ENCODE measurements at places on chromosomes 7 and 10.
A peak's percentile ranks its signal among the peaks of the same experiment; 100 is the strongest.

DNA sequence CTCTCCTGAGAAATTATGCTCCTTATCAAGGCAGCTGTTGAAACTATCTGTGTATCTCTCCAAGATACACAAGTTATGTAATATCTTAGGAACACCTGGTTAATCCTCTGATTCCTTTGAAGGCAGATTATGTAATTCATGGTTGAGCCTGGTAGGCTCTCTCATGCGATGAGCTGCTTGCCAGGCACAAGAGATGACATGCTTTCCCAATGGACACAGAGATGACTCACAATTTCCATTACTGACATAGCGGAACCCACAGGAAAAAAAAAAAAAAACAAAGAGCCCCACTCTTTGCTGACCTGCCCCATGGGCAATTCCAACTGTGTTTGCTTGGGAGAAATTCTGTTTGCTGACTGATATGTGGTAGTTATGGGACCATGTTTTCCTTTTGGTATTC is 736.4 kb upstream of the PHF14 start:
- DNase-seq: no peak

GRCh38 chr7:77460057-77460486 is 43.9 kb upstream of the GSAP start:
- DNase-seq: no peak

DNA sequence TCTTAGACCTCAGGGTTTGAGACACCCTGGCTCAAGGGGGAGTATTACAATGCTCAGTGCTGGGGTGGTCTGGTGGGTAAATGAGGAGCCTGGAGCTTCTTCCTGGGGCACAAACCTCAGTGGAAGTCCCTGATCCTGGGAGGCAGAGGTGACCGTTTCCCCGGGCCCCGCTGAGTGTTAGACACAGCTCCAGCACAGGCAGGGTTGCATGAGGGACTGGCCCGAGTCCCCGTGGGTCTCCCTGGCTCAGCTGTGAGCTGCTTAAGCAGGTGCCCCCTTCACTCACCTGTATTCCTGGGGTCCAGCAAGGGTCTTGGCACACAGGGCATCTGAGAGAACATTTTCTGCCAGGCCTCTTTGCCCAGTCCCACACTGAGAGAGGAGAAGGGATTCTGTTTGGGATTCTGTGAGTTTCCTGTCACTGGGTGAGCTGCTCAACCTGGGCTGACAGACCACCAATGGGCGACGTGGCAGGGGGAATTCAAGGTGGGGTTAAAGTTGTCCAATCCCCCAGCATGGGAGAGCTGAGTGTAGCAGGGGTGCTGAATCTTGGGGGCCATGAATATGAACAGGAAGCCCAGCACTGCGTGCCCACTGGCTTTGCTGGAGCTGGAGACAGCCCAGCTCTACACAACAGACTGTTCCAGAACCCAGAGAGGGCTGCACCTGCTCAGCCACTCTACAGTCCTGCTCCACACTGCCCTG is 29.9 kb downstream of the DDIT4 start:
- no peak for DNase-seq

DNA sequence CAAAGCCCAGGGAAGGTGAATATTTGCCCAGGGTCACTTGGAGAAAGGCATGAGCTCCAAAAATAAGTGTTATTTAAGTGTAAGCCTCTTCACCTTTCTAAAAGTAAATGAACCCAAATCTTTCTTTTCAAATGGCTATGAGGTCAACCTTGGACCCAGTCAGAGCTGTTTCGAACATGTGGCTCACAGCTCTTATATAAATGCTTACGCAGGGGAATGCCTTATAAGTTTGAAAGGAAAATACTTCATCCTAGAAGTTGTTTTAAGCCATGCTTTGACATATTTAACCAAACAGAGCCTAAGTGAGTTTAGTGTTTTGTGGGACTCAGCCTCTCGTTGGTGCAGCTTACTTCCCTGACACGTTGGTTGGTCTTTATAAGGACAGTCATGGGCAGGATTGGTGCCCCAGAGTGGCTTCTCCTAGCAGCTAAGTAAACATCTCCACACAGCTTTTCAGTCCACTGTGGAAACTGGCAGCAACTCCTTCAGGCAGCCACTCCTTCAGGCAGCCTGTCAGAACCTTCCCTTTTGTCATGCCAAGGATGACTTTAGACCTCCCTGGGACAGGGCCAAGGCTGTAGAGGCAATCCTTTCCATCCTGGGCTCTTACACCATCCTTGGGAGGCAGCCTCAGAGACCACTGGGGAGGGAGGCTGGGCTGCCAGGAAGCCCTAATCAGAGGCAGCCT is 43.6 kb downstream of the MINDY4 start:
- DNase-seq: no peak

- DNase-seq: no peak
Observed at GRCh38 chr7:15915686-15916293, 229.3 kb upstream of the MEOX2 start.

DNA sequence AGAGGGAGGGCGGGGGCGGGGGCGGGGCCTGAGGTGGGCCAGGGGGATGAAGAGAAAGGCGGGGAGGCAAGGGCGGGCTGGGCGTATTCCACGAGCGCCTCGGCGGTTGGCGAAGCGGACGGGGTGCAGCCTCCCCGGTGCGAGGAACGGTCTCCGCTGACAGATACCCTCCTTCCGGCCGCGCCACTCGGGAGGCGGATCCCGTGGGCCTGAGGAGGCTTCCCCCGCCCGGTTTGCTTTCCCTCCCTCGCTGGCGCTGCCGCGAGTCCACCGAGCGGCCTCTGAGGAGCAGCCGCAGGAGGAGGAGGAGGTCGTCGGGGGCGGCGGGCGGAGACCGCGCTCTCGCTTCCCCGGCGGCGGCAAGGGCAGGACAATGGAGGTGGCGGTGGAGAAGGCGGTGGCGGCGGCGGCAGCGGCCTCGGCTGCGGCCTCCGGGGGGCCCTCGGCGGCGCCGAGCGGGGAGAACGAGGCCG is at the start of gene TRIM24:
Gene TRIM24 (plus strand): TSS at position 84 of the 473 bp plus-strand sequence. CDS start 290 bp downstream, at position 374.
- DNase-seq: no peak

GRCh38 chr7:47046949-47047348 is 535.0 kb downstream of the TNS3 start:
- no peak for DNase-seq

GRCh38 chr10:35882422-35883150 is 240.5 kb upstream of the FZD8 start:
- DNase-seq: no peak

DNA sequence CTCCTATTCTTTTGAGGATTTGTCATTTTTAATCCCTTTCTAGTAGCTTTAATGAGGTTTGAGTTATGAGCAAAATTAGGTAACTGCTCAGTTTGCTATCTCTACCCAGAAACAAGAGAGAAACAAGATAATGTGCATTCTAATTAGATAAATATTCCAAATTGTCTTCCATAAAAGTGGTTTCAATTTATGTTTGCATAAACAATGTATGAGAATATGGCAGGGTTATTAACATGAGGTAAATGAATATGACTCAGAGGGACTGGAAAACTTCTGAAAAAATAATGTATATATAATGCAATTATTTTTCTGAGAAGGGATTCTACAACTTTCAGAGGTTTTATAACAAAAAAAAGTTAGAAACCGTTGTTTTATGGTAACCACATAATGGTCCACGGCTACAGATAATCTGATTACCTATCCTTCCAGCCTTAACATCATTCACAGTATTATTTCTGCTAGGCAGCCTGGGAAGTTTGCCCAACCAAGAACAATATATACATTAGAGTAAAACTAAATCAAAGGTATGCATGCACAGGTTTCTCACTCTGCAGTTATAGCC is 101.2 kb downstream of the CRPPA start:
- no peak for DNase-seq

DNA sequence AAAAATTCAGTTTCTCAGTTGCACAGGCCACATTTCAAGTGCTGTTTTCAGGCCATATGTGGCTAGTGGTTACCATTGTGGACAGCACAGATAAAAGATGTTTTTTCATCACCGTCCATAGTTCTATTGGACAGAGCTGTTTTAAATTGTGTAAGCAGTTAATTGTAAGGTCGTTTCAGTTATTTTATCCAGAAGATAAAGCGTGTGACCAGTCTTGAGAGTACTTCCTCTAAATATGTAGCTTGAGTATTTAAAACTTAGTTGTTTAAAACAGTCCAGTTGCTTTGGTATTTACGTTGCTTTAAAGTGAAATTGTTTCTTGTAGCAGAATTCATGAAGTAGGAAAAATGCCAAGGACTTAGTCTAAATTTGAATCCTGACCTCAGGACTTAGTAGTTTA is 66.9 kb downstream of the ZNRF2 start:
- DNase-seq: no peak

DNA sequence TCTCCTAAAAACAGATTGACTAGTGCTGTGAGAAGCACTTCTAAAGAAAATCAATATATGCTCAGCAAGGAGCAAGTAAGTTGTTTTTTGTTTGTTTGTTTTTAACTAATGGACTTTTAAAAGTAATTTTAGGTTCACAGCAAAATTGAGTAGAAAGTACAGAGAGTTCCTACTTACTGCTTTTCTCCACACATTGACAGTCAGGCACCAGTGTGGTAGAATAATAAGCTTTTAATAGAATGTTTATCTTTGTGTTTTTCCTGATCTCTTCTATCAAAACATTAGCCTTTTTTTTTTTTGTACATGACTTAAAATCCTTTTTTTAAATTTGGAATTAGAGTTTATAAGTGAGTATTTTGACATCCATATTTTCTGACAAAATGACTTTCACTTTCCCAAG is 28.0 kb downstream of the MINPP1 start:
- no peak for DNase-seq

GRCh38 chr10:35578618-35578956 is 26.6 kb upstream of the GJD4 start:
- DNase-seq: no peak

DNA sequence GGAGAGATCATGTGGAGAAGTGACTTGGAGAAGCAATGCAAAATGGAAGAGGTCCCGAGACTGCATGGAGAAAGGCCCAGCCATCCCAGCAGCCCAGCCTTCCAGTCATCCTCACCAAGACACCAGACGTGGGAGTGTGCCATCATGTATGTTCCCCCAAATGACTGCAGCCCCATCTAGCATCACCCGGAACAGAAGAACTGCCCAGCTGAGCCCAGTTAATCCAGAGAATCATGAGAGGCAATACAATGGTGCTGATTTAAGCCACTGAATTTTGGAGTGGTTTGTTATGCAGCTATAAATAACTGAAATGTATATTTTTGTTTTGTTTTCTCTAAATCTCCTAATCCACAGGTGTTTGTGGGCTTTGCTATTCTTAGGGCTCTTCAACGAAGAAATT is 22.5 kb upstream of the VCL start:
- DNase-seq: no peak

GRCh38 chr10:21075880-21076279 is 178.8 kb upstream of the NEBL start:
- DNase-seq: no peak

GRCh38 chr10:72736176-72736827 is 44.4 kb downstream of the MCU start:
- DNase-seq: peak; percentile 72

DNA sequence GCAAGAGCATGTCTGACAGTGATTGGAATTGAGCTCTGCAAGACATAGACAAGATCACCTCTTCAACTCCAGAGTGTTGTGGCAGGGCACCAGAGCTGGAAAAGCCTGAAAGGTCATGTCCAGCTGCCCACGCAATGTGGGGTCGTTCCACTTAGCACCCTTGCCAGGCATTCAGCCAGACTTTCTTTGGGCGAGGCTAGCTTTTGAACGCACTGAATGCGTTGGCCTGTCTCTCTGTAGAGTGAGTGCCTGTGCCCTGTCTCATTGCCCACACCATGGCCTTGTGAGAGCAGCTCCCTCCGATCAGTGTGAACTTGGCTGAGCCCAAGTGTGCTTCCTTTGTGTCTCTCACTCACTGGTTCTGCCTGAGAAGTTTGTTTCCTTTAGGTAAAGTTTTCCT is 23.3 kb downstream of the UBTD1 start:
- DNase-seq: no peak

- no peak for DNase-seq
Observed at GRCh38 chr10:63822496-63822895, 301.3 kb downstream of the REEP3 start.

DNA sequence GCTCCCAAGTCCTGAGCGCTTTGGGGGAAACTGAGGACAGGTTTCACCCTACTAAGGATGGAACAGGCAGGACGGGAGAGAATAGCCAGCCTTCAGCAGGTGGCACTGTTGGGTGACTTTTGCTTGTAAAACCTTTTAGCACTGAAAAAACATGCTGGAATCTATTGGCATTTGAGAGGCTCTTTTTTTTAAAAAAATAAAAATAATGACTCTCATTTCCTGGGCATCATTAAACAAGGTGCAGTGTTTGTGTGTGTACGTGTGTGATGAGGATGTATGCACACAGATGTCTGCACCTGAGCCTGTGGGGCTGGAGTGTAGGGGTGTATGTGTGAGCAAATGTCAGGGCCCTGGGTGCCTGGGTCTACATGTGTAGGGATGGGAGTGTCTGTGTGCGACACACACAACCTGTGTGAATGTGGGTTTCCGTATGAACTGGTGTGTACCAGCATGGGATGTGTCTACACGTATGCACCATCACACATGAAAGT is 177.9 kb downstream of the RPS24 start:
- DNase-seq: peak; percentile 73

All from muscle of back (tissue), 13 donors.